ENCODE measurements at places on chromosomes 16 and 17.

DNA sequence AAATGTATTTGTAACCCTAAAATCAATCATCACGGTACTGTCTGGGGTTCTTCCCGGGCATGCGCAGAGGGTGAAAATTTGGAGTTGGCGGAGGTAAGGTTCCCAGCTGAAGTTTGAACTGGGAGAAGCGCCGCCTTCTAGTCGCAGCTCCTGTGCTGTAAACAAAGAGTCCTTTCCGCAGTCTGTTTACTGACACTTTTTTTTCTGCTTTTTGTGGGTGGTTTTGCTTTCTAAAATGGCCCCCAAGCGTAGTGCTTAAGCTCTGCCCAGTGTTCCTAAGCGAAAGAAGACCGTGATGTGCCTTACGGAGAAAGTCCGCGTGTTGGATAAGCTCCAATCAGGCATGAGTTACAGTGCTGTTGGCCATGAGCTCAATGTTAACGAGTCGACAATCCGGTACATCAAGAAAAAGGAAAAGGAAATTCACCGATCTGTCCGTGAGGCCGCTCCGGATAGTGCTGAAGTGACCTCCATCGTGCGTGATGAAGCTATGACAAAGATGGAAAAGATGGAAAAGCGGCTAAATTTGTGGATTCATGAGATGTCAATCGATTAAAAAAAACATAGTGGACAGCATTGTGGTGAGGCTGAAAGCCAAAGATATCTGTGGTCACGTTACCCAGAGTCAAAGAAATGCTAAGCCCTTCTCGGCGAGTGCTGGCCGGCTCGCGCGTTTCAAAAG lies 570 bp upstream of the CFDP1 start:
- no peak for DNase-seq

DNA sequence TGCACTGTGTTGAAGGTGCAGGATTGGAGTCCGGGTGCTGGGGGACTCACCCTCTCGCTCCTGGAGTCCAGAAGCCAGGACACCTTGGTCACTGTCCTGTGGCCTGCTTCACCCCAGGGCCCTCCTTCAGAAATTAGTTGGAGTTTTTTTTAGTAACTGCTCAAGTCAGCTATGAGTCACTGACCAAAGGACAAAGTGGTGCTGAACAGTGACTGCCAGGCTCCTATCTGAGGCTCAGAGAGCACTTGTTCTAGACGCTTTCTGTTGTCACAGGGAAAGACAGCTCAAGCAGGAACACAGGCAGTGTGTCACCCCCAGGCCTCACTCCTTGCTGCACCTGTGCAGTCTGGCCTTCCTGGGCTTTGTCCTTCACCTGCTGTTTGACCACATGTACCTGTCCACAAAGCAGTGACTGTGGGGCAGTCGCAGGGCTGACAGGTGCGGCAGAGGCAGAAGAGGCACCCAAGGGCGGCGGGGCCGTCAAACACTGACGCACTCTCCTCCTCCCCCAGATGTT lies 4.1 kb upstream of the FAAP100 start:
- DNase-seq = no peak

DNA sequence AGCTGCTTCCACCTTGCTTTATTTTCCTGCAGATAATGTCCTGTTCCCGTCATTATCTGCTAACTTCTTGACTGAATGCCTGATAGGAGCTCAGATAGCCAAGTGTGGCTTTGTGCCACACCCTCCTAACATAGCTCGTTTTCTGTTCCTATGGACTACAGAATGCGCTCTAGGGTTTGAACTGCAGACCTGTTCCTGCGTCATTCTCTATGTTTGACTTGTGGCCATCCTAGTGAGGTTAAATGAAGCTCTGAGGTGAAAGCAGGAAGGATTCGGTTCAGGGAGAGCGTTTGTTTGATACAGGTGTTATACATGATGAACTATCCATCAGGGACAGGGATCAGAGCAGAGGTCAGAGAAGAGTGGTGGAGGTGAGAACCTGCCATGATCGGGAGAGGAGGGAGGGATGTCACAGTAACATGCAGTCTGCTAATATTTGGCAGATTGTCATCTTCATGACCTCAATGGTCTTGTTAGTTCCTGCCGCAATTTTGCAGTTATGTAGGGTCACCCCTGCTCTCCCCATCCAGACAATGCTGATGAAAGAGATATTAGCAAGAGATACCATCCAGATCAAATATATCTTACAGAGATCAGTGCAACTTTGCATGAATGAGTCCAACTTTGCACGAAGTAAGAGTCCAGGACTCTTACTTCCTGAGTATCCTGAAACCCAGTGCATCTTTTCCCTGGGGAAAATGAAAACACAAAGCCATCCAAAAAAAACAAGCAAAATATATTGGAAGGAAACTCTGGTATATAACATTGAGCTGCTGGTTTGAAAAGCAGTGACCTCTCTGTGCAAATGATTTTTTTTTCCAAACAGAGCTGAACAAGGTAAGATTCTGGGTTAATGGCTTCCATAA lies 32.8 kb downstream of the MPHOSPH6 start:
- no peak for DNase-seq

DNA sequence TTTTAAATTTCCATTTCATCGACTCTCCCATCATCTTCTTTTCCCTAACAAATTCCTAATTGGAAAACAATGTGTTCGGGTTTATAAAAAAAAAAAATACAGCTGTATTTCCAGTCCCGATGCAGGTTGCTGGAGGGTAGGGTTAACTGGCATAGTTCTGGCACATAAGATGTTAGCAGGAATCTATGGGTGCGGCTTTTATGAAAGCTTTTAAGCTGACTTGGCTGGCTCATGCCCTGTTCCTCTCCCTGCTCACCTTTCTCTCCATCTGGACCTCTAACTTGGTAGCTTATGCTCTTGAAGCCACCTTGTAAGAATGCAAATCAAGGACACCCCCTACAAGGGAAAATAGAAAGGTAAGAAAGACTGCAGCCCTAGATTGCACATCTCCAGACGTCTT lies 33.2 kb upstream of the KCNJ2 start:
- DNase-seq = no peak

DNA sequence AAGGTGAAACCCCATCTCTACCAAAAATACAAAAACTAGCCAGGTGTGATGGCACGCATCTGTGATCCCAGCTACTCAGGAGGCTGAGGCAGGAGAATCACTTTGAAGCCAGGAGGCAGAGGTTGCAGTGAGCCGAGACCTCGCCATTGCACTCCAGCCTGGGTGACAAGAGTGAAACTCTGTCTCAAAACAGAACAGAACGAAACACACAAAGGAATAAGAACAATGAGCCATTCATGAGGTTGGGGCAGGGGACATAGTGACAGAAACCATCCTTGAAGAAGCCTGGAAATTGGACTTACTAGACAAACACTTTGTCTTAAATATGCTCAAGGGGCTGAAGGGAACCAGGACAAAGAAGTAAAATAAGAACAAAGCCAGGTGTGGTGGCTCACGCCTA lies 39.4 kb downstream of the WDR45B start:
- no peak for DNase-seq

GRCh38 chr17:56810343-56810742 lies 23.4 kb downstream of the C17orf67 start:
- DNase-seq = no peak

DNA sequence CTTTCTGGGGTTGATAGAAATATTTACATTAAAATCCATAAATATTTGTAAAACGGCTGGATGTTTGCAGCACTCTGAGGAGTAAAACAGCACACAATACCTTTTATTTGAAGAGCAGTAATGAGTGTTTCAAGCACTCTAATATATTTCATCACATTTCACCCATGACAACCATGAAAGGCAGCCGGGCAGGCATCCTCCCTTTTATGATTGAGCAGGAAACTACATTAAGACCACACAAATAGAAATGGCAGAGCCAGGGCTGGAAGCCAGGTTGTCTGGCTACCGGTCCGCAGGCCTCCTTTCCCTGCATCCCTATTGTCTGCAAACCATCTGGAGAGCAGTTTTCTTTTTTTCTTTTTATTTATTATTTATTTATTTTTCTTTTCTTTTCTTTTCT lies 23.1 kb upstream of the GPRC5C start:
- DNase-seq = no peak

DNA sequence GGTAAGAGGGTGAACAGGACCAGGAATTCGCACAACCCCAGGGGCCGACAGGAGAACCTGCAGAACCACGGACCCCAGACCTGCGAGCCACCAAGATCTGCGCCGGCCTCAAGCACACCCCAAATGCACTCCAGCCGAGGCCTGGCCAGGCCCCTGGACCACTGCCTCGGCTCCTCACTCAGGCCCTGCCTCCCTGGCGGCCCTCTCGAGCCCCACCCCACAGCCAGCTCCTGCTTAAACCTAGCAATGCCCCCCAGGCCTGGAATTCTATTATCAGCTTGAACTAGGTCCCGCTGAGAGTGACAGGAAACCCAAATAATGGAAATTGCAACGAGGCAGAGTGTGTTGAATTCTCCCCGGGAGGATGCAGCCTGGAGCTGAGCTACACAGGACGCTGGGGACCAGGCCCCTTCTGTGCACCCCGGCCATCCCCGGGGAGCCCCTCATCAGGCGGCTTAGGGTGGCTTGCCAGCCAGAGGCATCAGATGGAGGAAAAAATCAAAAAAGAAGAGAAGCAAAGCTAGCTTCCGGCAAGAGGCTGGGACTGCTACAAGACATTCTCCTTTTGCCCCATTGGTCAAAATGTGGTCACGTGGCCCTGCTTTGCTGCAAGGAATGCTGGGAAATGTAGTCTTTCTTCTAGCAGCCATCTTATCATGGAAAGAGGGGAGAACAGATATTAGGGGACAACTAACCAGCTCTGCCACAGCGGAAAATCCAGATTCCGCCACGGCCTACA lies 2.4 kb upstream of the ENPP7 start:
- peak; percentile 63 for DNase-seq

GRCh38 chr17:7437950-7438614 lies 1.2 kb upstream of the FGF11 start:
- DNase-seq = no peak

GRCh38 chr16:10835281-10835931 lies 16.8 kb upstream of the TVP23A start:
- DNase-seq = no peak

- no peak for DNase-seq
These were observed 10.8 kb downstream of the SMTNL2 start for GRCh38 chr17:4594931-4595684.

GRCh38 chr16:22077700-22078313 lies 14.5 kb upstream of the VWA3A start:
- DNase-seq = peak; percentile 58

DNA sequence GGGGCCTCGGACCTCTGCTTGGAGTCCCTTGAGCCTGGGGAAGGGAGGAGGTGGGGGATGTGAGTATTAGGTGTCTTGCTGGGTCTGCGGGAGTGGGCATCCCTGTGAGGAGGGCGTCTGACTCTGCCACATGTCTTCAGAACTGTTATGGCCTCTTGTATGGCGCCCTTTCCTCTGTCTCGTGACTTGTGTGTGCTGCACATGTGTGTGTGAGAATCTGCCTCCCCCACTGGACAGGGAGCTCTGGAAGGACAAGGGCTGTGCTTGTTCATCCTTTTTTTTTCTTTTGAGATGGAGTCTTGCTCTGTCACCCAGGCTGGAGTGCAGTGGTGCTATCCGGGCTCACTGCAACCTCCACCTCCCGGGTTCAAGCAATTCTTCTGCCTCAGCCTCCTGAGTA lies 33.4 kb downstream of the ARHGAP23 start:
- no peak for DNase-seq

- DNase-seq = no peak
These were observed 16.3 kb downstream of the CFDP1 start for GRCh38 chr16:75416904-75417565.

DNA sequence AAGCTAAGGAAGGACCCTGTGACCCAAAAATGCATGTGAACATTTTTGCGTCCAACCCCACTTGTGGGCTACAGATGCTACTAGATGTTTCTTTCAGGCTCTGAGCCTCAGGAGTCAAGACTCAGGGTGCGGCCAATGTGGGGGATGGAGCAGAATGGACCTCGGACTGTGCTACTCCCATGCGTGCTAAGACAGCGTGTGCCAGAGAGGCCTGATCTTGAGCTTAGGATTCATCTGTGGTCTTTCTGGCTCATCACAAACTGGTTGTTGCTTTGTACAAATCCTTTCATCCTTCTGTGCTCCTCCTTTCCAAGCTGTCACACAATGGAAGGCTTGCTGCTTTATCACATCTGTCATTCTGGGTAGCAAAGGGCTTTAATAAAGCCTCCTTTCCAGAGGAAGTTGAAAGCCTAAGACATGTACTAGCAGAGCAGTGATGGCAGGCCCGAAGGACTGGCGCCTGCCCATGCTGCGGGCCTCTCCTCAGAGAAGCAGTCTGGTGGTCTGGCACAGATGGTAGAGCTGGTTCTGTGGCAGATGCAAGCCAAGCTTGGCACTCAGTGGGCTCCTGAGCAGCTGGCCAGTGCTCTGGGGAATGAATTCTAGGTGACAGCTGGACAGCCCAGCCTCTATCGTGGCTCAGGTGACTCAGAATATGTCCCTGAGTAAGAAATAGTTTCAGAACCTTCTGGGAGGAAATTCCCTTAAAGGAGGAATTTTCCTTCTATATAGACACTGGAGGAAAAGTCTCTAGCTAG lies 27.8 kb downstream of the COG4 start:
- no peak for DNase-seq

GRCh38 chr16:83501481-83501880 lies 306.3 kb upstream of the HSBP1 start:
- no peak for DNase-seq

- no peak for DNase-seq
These were observed 4.6 kb upstream of the GSE1 start for GRCh38 chr16:85608515-85608885.

- no peak for DNase-seq
These were observed 114.5 kb upstream of the CREBBP start for GRCh38 chr16:3995001-3995400.

- DNase-seq = no peak
These were observed 38.1 kb downstream of the SOCS1 start for GRCh38 chr16:11217651-11218603.

- DNase-seq = no peak
These were observed 442 bp downstream of the ABCC3 start for GRCh38 chr17:50634915-50635731.

GRCh38 chr17:9817086-9817485 lies 4.8 kb downstream of the GSG1L2 start:
- no peak for DNase-seq
